DND-41 (cell line): ENCODE measurements at places on chromosomes 7 and 10.

DNA sequence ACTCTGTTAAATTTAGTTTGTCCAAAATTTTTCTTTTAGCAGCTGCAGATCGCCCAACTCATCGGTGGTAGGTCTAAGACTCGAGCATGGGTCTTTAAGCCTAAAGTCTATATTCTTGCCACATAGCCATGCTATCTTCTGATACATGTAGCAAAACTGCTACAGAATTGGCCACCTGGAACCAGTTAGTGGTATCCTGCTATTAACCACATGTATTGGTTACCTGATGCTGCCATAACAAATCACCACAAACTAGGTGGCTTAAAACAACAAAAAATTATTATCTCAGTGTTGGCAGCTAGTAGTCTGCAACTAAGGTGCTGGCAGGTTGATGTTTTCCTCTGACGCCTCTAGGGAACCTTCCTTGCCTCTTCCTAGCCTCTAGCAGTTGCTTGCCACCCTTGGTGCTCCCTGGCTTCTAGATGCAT lies 96.7 kb upstream of the PIK3CG start:
- peak; percentile 47 for DNase-seq

DNA sequence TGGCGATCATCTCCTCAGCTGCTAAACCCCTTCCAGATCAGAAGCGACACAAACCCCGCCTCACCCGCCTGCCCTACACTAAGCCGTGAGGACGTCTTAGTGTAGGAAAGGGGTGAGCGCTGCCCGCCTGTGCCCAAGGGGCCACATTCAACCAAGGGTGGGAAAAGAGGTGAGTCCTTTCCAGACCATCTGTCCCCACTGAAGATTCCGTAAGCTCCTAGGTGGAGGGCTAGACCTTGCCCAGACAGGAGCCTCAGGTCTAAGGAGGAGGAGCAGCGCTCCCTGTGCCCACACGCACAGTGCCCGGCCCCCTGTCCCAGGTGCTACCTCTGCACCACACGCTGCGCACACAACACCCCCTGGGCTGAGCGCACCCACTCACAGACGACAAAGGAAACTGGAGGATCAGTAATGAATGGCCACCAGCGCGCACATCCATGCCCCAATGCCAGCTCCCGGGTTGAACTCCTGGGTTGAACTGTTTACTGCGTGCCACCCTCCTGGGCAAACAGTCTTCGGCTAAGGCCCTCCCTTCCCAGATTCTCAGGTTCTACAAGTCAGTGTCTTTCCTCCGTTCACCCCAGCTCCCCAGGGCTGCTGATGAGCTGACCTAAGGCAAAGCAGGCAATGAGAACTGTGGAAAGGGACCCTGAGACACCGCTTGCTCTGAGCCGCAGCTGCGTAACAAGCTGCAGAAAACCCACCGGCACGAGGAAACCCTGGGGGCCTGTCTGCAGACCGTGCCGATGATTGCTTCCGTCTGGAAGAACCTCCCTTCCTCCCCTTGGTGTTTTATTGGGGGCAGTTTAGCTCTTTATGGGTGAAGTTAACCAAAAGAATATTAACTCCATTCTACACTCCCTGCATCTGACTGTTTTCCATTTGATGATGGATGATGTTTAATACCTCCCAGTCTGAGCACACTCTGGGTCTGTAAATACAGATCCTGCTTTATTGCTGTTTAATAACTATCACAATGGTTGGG lies 185.9 kb downstream of the MAD1L1 start:
- no peak for DNase-seq

GRCh38 chr7:903921-904755 lies 27.8 kb downstream of the GET4 start:
- DNase-seq: no peak

DNA sequence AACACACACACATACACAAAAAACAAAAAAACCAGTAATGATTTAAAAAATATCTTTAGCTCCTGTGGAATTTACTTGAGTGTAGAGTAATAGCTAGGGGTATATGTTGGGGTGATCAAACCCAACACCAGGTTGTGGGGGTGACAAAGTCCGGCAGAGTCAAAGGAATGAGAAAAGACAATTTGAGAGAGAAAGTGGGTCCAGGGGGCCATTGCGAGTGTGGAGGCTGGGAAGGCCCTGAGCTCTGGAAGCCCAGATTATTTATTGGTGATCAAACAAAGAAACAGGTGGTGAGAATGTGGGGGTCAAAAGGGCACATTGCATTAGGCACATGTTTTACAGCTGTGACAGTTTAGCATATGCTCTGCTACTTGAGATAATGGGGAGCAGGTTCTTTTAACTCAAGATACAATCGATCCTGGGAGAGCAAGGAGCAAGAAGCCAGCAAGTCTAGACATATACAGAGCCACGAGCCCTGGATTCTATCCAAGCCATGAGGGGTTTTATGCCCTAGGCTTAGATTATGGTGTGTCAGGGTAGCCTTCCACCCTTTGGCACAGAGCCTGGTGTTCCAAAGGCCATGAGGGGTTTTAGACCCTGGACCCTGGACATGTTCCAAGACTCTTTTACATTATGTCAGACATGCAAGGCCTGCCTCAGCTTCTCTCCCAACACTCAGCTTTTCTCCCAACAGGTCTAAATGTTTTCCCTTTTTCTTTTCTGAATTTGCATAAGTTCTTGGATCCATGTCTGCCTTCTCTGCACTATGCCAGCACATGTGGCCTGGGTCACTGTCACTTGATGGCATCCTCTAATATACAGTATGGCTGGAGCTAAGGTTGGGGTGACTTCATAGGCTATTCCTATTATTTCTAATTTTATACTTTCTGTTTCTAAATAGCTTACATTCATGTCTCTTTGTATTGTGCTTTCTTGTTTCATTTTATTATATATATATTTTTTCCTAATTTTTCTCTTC lies 48.6 kb upstream of the MKI67 start:
- DNase-seq: peak; percentile 14
